Mesenchymal stem cell (in vitro differentiated cells and primary cell): ENCODE measurements at places on chromosomes 7 and 10.

GRCh38 chr10:58089739-58090138 is 178.0 kb downstream of the IPMK start:
- no peak for DNase-seq

GRCh38 chr7:143975617-143976016 is 21.0 kb downstream of the OR2F1 start:
- DNase-seq, result no peak

GRCh38 chr10:11138314-11139033 is 120.8 kb downstream of the CELF2 start:
- no peak for DNase-seq

- no peak for DNase-seq
These were observed 126.3 kb downstream of the WDR37 start for GRCh38 chr10:1182280-1183032.

- DNase-seq, result no peak
These were observed 42.6 kb downstream of the MAP3K8 start for GRCh38 chr10:30476511-30477155.

DNA sequence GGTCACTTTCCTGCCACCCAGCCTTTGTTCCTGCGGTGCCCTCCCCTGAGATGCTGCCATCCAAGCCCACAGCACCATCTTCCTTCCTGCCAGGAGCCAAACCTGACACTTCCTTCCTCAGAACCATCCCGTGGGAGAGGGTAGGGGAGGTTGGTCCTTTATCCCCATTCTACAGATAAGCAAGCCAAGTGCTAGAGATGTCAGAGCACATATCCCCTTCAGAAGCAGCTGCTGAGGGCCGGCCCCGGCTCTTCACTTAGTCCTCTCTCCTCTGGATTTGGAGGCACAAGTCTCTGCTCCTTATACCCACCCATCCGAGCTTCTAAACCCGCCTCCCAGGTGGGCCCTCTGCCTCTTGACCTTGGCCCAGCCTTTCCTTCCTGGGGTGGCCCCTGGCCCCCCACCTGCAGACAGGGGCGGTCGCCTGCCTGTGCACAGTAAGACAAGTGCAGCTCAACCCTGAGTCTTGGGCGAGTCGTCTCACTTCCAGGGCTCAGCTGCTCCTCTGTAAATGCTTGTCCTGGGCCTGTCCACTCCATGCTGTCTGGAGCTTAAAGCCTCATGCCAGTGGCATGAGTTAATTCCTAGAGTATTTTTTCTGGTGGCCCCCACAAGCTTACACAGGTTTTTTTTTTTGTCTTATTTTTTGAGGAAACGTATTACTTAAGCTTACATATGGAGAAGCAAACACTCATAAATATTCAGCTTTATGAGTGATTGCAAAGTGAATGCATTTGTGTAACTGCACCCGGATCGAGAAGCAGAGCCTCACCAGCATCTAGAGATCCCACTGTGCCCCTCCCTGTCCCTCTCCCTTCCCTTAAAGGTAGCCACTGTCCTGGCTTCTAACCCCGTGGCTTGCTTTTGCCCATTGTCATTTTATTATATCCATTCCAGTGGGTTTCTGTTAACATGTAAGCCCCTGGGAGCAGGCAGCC is 125.1 kb downstream of the CDH23 start:
- DNase-seq, result no peak

GRCh38 chr10:111004016-111004415 is 72.8 kb upstream of the ADRA2A start:
- no peak for DNase-seq

DNA sequence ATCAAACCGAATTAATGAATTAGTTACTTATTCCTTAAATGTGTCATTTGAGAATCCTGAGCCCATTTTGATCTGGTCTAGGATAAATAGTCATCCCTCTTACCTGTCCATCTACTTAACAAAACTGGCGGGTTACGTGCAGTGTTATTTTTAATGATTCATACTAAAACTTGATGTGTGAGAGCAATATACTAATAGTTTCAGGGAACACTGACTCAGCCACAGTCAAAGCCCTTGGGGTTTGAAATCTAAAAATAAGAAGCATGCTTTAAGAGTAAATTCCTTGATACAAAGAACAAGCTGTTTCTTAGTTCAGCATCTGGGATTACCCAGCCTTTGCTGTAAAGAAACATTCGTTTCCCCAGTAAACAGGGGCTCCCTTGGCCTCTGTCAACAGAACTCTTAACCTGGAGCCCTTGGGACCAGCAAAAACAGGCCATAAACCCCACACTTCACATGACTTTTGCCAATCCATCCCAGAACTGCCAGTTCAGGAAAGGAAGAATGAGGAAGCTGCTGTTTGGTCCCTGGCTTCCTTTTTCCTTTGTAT is 370.6 kb upstream of the IGFBP3 start:
- DNase-seq, result peak; percentile 65
